ENCODE measurements at places on chromosomes 7 and 10.

GRCh38 chr10:122139627-122140170 lies 131.4 kb upstream of the BTBD16 start:
- no peak for DNase-seq

GRCh38 chr10:24891823-24892222 lies 60.6 kb downstream of the PRTFDC1 start:
- DNase-seq = no peak

- DNase-seq = no peak
Observed at GRCh38 chr7:476736-477360, 42.8 kb downstream of the PDGFA start.

DNA sequence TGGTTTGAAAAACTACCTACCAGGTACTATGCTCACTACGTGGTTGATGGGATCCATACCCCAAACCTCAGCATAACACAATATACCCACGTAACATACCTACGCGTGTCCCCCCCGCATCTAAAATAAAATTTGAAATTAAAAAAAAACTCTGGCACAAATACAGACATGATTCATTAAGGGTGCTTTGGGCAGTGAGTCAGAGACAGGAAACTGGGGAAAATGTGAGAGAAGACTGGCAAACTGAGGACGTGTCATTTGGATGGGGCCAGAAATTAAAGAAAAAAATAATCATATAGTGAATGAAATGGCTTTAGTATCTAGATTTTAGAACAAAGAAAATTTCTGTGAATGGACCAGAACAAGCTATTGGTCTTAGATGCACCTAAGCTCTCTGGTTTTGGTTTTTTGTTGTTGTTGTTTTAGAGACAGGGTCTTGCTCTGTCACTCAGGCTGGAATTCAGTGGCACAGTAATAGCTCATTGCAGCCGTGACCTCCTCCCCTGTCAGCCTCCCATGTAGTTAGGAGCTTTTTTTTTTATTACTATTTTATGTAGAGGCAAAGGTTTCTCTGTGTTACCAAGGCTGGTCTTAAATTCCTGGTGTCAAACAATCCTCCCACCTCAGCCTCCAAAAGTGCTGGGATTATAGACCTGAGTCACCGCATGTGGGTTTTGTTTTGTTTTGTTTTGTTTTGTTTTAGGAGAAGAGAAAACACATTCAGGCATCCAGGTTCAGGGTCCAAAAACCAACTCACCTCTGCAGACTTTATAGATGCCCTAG lies 5.9 kb upstream of the PRSS58 start:
- DNase-seq = no peak

- no peak for DNase-seq
Observed at GRCh38 chr7:47318395-47319182, 263.3 kb downstream of the TNS3 start.

DNA sequence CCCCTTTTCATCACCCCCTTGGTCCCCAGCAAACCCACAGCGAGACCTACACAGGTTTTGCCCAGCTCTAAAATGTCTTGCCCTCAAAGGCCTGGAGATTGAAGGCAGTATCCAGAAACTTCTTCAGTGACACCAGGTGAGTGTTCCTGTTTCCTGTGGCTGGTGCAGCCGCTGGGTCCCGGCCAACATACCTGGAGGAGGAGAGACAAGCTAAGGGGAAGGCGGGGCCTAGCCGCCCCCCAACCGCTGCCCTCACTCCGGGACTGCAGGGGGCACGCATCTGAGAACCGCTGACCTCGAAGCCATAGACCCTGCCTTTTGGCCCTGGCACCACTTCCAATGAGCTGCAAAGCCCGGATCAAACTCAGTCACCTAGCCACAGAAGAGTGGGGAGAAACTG lies 27.0 kb downstream of the OGDHL start:
- no peak for DNase-seq

GRCh38 chr7:112581529-112581928 lies 100.7 kb downstream of the LSMEM1 start:
- no peak for DNase-seq

DNA sequence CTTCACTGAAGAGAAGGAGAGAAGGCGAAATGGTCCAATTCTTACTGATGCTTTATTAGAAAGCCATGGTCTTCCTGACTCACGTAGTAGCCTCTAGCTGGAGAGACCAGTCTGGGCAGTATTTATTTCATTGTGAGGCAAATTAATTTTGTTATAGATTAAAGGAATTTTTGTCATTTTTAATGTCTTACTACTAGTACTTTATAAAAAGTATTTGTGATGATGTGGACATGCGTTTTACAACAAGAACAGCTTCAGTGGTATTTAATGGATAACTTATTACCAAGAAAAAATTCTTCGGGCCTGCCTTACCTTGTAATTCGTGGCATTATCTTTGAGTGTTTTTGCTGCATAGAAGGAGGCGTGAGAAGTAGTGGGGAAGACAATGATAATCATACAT lies 339.4 kb upstream of the SHH start:
- DNase-seq = no peak

GRCh38 chr10:78408671-78409472 lies 375.2 kb downstream of the RPS24 start:
- no peak for DNase-seq

- DNase-seq = no peak
Observed at GRCh38 chr10:96673318-96674099, 46.8 kb downstream of the PIK3AP1 start.

GRCh38 chr7:4072161-4072925 lies 609.8 kb upstream of the FOXK1 start:
- no peak for DNase-seq

- DNase-seq = no peak
Observed at GRCh38 chr10:43226851-43227845, 39.7 kb downstream of the RASGEF1A start.

DNA sequence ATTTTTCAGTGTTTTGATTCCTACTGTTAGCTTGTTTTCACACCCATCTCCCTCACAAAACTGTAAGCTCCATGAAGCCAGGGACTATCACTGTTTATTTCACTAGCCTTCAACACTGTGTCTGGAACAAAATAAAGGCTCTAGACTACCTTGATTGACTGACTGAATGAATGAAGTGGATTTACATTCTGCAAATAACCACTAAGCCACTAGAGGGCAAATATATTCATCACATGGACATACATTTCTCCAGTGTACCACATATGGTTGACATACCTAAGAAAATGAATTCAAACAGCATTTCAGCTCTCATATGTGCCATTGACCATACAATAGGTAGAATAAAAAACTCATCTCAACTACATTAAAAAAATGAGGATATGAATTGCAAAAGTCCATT lies 185.9 kb downstream of the RAB11FIP2 start:
- no peak for DNase-seq

GRCh38 chr10:102935939-102936605 lies 18.0 kb downstream of the CNNM2 start:
- DNase-seq = no peak

GRCh38 chr10:46301721-46302479 lies 15.1 kb downstream of the ANTXRL start:
- no peak for DNase-seq

DNA sequence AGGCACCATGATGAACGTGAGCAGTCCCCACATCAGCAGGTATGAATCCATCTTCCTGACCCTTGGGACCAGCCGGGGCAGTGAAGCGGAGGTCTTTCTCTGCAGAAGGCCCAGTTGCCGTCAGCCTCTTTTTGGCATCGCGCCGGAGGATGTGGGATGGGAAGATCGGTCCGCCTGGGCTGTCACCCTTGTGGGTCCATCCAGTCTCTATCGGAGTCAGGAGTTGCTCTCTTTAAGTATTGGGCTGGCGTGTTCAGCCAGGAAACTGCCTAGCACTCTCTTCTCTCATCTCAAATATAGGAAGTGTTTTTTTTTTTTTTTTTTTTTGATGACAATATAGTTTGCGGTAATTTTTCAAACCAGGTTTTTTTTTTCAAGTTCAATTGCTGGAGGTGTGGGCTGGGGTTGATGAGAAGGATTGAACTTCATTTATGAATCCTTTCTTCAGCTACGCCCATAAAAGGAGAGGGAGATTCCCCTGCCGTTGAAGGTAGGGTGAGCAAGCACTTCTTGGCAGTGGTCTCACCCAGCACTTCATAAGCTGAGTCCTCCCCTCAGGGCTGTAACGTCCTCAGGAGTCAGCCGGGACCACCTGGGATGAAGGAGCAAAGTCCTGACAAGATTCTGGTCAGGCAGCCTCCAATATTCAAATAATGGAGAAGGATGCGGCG lies at the start of gene IL2RA:
IL2RA (minus strand) TSS at position 267 of the 671 bp plus-strand sequence; CDS start at position 51, 216 bp downstream.
- DNase-seq = no peak

DNA sequence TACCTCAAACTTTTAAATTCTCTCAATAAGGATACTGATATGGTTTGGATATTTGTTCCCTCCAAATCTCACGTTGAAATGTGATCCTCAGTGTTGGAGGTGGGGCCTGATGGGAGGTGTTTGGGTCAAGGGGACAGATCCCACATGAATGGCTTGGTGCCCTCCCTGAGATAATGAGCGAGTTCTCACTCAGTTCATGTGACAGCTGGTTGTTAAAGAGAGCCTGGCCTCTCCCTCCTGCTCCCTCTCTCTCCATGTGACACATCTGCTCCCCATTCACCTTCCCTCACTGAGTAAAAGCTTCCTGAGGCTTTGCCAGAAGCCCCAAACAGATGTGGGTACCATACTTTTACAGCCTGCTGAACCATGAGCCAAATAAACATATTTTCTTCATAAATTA lies 19.2 kb downstream of the ABCB4 start:
- DNase-seq = no peak

DNA sequence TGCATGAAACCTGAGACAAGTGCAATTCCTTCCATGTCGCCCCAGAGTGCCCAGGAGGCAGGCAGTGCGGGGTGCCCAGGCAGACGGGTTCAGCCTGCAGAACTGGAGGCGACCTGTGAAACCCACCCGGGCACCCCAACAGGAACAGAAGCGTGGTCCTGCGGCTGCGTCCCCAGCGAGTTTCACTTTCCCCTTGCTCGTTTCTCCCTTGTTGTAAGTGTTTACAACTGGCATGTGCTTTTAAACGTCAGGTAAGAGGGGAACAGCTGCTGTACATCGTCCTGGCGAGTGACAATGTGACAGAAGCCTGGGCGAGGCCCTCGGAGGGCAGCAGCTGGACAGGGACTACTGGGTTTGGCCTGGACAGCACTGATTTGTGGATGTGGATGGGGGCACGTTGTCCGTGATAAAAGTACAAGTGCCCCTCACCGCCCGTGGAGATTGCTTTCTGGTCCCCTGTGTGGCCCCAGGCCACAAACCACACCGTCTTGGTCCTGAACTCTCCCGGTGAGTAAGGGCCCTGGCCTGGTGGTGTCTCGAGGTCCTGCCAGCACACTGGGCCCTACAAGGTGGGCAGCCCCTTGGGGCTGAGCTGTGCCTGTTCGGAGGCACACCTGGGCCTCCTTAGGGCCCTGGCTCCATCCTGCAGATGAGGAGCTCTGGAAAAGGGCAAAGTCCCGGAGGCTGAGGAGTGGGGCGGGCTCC lies 4.0 kb downstream of the VENTX start:
- DNase-seq = no peak

DNA sequence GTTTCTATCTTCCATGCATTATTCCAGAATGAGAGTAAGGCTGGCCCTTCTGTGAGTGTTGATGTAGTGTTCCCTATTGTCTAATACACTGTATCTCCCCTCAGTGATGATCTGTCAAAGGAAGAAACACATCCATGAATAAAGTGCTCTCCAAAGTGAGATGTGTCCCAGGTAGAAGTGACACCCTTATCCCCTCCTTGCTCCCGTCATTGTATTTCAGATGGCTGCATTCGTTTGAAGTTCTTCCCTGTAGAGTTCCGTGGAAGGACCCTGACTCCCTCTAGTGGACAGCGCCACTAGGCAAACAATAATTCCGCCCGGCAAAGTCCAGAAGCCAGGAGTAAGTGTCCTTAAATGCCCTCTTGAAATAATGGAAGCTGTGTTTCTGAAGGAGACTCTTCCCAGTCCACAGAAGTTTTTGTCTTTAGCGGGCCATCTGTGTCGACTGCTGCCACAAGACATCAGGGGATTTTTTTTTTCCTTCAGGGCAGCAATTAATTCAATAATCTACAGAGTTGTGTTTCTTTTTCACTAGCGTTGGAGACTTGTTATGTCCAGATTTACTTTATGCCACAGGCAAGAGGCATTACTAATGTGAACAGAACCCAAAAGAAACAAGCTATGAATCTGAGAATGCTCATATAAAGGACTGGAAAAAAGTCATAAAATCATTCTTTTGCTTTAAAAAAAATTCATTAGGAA lies 64.6 kb downstream of the THNSL1 start:
- DNase-seq = peak; percentile 44

DNA sequence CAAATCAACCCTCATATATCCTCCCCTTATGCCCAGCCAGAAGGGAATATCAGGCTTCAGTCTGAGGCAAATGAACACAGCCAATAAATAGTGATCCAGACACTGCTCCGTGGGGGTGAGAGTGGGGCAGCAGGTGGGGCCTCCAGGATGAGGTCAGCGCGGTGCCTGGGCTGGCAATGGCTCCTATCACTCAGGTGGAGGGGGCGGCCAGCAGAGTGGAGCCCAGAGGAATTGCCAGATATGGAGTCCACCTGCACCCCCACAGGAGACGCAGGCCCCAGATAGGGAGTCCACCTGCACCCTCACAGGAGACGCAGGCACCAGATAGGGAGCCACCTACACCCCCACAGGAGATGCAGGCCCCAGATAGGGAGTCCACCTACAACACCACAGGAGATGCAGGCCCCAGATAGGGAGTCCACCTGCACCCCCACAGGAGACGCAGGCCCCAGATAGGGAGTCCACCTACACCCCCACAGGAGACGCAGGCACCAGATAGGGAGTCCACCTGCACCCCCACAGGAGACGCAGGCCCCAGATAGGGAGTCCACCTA lies 78.0 kb upstream of the PPP2R2D start:
- DNase-seq = no peak

- DNase-seq = no peak
Observed at GRCh38 chr10:69885379-69886013, 83.8 kb downstream of the COL13A1 start.

DNA sequence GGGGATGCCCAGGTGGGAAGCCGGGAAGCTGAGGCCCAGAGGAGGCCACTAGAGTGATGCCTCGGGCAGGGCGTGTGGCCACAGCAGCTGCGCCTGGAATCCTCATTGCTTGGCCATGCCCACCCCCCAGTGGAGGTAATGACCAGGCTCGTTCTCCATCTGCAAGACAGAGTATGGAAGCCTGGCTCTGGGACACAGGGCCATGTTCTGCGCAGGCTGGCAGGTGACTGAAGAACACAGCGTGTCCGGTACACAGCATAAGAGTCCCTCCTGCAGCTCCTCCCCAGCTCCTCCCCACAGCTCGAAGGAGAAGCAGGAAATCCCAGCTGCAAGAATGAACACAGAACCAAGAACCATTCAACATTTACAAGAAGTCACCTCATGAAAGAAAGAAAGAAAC lies 64.8 kb downstream of the SMURF1 start:
- DNase-seq = no peak

- no peak for DNase-seq
Observed at GRCh38 chr7:116122972-116123595, 87.3 kb upstream of the TES start.

GRCh38 chr7:158531661-158532060 lies 56.0 kb downstream of the PTPRN2 start:
- DNase-seq = no peak

GRCh38 chr7:127486654-127487053 lies 94.1 kb upstream of the ZNF800 start:
- no peak for DNase-seq

DNA sequence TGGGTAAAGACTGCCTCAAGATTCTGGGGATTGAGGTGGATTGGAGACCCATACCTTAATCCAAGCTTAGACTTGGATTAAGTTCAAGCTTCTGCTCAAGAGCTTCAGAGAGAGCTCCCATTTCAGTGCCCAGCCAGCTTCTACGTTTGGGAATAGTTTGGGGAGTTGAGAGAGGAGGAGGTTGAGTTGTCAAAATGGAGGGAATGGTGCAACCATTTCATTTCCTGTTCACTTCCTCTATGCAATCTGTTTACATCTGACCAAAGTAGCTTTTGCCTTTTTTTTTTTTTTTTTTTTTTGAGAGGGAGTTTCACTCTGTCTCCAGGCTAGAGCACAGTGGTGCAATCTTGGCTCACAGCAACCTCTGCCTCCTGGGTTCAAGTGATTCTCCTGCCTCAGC lies 65.8 kb downstream of the ENTPD1 start:
- DNase-seq = no peak
